ENCODE measurements at places on chromosomes 4 and X. TPM values are rescaled to one million over a fixed set of nuclear protein-coding genes. Genes with fewer than 3 reads are reported as not detected.

Gene PNCK
- not detected for polyA plus RNA-seq

Gene CDKN2AIP
- 40.7 TPM for polyA plus RNA-seq

- no peak for DNase-seq
These were observed 5.0 kb downstream of the ARMCX5 start for GRCh38 chrX:102604327-102604726.

DNA sequence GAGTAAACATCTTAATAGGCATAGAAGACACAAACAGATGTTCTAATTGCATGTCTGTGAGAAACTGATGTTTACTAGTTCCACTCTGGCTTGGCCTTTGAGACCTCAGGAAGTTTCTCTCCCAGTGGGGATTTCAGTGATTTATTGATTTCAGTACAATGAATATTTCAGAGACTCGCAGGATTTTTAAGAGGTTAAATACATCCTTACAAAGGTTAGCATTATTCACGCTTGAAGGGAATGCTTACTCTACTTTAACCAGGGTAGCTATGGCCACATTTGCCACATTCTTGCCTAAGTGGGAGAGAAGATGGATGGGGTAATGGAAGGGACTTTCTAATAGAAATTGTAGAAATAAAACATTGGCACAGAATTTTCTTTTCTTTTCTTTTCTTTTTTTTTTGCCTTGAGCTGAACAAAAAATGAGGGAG is 480.1 kb downstream of the SPRY1 start:
- DNase-seq = no peak

DNA sequence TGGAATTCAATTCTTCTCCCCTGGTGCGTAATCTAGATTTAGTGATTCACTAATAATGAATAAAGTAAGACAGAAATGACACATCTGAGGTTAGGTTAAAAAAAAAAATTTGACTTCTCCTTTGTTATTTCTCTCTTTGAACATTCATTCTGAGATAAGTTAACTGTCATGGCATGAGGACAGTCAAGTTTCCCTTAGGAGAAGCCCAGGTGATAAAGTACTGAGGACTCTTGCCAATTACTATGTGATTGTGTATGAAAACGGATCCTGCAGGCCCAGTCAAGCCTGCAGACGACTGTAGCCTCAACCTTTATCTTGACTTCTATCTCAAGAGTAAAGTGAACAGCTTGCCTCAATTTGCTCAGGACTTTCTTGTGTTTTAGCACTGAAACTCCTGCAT is 293.2 kb downstream of the PRR32 start:
- no peak for DNase-seq

Gene HEPH
- polyA plus RNA-seq = not detected

DNA sequence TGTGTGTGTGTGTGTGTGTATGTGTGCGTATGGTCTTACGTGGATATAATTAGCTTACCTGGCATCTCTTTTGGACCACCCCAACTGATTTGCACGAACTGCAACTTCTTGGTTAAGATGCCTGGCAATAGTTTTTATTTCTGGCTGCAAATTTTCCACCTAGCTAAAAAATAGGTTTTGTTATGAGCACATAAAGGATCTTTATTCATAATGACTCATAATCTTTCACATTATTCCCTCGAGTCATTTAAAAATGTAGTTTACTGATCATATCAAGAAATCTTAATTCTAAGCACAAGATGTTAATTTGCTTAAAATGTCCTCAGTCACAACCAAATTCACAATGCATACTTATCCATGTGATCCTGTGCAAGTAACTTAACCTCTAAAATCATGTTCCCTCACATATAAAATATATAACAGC is 1.5 kb downstream of the COX18 start:
- peak; percentile 45 for DNase-seq

- no peak for DNase-seq
These were observed 256.6 kb upstream of the NOCT start for GRCh38 chr4:138758876-138759553.

GRCh38 chrX:120727911-120728310 is 98.1 kb upstream of the C1GALT1C1 start:
- no peak for DNase-seq

Gene ARX
- polyA plus RNA-seq = not detected

- DNase-seq = no peak
These were observed 4.4 kb downstream of the ADRA2C start for GRCh38 chr4:3770323-3771163.

DNA sequence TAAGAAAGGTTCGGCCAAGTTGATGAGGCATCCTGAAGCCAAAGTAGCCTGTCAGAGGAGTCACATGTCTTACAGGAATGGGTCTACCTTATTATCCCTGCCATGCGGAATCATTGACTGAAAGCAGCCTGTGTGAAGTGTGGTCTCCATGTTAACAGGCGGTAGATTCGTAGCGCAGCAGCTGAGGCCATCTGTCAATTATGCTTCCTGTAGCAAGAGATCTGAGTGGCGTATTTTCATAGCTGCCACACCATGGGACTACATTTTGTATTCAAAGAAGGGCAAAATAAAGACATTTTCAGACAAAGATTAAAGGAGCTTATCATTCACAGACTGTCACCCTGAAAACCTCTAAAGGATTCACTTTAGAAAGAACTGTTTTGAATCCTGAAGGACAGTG is 11.2 kb upstream of the MED14 start:
- DNase-seq = no peak

Gene GYPE
- polyA plus RNA-seq = not detected

All from CD4-positive, alpha-beta memory T cell (primary cell).